Thoracic aorta (tissue), 2 donors: ENCODE measurements at places on chromosomes 2 and 18.

- no peaks in the 10 kb centered on the region for H3K4me1 ChIP-seq
- H3K27ac ChIP-seq = no peak overlapping the region
- DNase-seq = no peak
- no peak overlapping the region for H3K4me3 ChIP-seq
- no peaks in the 10 kb centered on the region for H3K27me3 ChIP-seq
These were observed 33.6 kb upstream of the ACAA2 start for GRCh38 chr18:49846718-49847470.

DNA sequence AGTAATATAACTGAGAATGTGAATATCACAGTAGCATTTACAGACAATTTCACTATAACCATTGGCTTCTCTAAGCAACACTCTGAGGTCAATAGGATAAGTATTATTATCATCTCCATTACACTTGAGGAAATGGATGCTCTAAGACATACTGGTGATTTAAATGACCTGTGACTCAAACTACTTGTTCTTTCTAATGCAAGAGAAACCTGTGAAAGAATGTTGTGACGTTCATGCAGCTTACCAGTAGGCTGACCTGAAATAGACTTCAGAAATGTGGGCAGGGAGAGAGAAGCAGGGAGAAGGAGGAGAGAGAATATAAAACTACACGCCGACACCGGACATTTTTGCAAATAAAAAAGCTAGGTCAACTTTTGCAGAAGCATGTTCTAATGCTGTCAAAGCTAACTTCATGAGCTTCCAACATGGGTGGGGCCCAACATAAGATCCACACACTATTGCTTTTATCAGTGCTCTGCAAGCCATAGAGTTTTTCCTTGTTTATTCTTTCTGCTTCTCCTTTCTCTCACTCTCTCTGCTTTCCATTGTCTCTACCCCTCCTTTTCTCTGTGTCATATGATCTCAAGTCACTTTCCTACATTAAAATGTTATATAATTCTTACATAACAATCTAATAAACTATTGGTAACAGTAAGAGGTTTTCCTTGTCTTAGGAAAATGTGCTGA is 217.6 kb upstream of the FN1 start:
- H3K27me3 ChIP-seq = no peaks in the 10 kb centered on the region
- H3K36me3 ChIP-seq = no peaks in the 10 kb centered on the region
- H3K27ac ChIP-seq = no peak overlapping the region
- no peak for DNase-seq

DNA sequence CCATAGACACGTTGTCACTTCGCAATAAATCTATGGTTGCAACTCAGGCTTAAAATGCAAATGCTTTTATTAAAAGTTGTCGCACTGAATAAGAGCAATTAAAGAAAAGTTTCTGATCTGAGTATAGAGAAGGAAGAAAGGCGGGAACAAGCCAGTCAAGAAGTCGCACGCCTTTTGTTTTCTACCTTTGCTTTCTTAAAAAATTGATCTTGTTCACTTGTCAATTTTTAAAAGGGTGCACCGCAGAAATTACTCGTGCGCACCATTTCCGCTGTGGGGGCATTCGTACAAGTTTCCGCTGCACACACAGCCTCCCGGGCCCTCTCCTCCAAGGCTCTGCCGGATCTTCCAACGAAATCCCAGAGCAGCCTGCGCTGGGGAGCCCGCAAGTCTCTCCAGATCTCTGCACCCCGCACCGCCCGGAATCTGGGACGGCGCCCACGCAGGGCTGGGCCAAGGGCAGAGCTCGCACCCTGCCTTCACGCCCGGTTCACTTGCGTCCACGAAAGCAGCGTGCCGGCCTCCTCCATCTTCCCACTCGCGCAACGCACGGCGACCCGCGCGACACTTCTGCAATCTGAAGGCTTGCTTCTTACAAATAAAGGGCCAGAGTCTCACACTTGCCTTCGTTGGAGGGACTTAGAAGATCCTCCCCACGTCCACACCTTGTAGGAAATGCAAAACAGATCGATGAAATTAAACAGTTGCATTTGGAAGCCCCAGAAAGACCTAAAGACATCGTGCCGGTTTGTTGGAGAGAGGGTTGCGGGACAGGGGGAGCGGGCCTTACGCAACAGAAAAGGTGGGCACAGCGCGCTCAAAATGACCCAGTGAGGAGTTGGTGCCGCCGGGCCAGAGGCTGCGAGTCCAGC is 2.6 kb upstream of the SALL3 start:
- no peak overlapping the region for H3K27ac ChIP-seq
- H3K4me3 ChIP-seq = no peak overlapping the region
- no peaks in the 10 kb centered on the region for H3K36me3 ChIP-seq
- no peak for DNase-seq

GRCh38 chr2:197615016-197615652 is 60.3 kb downstream of the RFTN2 start:
- H3K4me3 ChIP-seq = no peak overlapping the region
- H3K4me1 ChIP-seq = no peaks in the 10 kb centered on the region
- no peak for DNase-seq
- H3K27ac ChIP-seq = no peak overlapping the region

DNA sequence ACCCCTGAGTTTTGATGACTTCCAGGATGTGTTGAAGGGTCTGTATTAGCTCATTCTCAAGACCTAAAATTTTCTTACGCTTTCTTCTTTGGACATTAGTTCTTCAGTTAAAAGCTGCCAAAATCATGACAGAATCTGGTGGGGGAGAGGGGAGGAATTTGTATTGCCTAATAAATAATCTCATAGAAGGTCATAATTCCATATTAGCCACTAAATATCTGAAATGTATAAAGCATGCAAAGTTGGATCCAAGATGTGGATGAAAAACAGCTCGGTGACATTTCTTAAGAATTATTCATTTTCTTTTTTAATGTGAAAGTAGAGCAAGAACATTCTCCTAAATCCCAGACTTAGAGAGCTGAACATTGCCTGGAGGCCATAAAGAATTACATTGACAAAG is 120.1 kb downstream of the MMADHC start:
- no peaks in the 10 kb centered on the region for H3K36me3 ChIP-seq
- no peaks in the 10 kb centered on the region for H3K27me3 ChIP-seq
- no peak for DNase-seq
- no peak overlapping the region for H3K27ac ChIP-seq
- no peak overlapping the region for H3K4me3 ChIP-seq
- no peaks in the 10 kb centered on the region for H3K4me1 ChIP-seq

DNA sequence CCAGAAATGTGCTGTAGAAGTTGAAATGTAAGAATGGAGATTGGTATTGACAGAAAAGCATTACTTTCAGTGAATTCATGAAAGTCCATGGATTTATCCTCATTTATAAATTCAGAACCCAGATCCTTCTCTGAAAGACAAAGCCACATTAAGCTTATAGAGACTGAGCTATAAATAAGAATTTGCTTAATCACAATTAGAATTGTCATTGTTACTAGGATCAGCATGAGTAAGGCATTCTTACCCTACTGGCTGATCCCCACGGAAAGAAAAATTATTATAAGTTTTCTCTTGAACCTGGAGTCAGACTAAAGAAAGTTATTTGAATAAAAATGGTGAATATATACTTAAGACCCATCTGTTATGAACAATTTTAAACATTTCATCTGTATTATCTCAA is 199.2 kb upstream of the DTNA start:
- no peak overlapping the region for H3K27ac ChIP-seq
- no peaks in the 10 kb centered on the region for H3K36me3 ChIP-seq
- no peaks in the 10 kb centered on the region for H3K27me3 ChIP-seq
- no peaks in the 10 kb centered on the region for H3K4me1 ChIP-seq

DNA sequence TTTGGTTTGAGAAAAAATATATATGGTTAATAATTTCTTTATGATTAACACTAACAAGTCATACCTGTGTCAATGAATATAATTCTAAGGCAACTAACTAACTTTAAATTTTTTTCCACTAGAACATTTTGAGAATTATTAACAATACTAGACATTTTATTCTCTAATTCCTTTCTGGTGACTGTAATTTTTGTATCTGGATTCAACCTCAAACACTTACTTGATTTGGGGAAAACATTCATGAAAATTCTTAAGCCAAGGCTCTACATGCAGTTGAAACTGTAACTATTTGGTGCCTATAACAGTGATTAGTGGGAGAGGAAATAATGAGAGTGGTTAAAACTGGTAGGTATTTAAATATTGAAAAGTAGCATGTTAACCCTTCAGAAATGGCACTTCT is 546.5 kb upstream of the KLHL29 start:
- H3K4me1 ChIP-seq = no peaks in the 10 kb centered on the region
- DNase-seq = no peak
- no peak overlapping the region for H3K27ac ChIP-seq
- H3K27me3 ChIP-seq = no peaks in the 10 kb centered on the region

DNA sequence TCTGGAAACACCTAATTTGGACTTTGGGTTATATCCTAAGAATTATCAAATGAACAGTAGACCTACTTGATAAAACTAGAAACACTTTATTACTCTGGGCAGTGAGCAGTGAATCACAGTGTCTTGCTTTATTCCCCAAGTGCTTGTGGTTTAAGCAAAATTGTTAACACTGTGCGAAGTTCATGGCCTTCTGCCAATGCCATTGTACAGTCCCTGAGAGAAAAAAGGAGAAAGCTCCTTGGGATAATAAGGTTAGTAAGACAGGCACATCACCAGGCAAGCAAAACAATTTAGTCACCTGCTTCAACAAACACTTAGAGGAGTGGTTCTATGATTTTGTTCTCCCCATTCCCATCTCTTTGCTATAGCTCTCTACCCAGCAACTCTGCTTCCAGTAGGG is 39.8 kb downstream of the ADCYAP1 start:
- H3K27ac ChIP-seq = no peak overlapping the region
- no peaks in the 10 kb centered on the region for H3K4me1 ChIP-seq
- no peak for DNase-seq
- no peaks in the 10 kb centered on the region for H3K36me3 ChIP-seq
- H3K27me3 ChIP-seq = no peaks in the 10 kb centered on the region

DNA sequence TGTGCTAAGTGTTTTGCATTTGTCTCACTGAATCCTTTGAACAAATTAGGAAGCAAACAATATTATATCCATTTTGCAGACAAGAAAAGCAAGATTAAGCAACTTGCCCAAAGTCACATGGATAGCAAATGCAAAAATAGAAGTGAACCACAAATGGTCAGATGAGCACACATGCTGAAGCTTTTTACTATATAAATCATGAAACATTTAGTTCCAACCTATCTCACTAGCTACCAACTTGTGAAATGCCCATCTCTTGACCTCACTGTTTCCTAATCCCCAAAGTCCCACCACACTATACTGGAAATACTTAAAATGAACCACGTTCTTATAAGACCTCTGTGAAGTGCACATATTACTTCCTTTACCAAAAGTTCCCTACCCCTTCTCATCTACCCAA is 380.5 kb downstream of the ERBB4 start:
- no peaks in the 10 kb centered on the region for H3K27me3 ChIP-seq
- no peak overlapping the region for H3K27ac ChIP-seq
- no peak for DNase-seq

GRCh38 chr18:9433671-9434121 is 41.6 kb upstream of the RALBP1 start:
- H3K36me3 ChIP-seq = no peaks in the 10 kb centered on the region
- no peak for DNase-seq

DNA sequence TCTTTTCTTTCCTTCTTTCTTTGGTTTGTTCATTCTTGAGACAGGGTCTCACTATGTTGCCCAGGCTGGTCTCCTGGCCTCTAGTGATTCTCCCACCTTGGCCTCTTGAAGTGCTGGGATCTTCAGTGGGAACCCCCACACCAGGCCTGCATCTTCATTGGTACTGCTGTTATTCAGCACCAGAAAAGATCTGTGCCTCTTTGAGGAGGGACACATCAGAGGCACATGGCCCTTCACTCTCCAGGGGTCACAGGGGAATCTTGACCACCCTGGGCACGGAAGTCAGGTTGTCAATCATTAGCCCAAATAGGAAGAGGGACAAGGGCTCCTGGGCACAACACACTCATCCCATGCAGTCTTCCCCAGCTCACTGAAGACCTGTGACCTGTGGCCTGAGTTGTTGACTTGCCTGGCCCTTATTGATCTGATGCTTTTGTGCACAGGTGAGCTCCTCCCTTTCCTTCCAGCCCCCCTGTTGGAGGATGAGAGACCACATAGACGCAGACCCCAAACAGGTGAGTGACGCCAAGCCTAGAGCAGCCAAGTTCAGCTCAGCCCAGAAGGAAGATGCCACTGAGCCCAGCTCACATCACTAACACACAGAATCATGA is 33.0 kb upstream of the ODC1 start:
- no peak overlapping the region for H3K4me3 ChIP-seq
- no peaks in the 10 kb centered on the region for H3K4me1 ChIP-seq
- DNase-seq = no peak
- no peaks in the 10 kb centered on the region for H3K36me3 ChIP-seq

DNA sequence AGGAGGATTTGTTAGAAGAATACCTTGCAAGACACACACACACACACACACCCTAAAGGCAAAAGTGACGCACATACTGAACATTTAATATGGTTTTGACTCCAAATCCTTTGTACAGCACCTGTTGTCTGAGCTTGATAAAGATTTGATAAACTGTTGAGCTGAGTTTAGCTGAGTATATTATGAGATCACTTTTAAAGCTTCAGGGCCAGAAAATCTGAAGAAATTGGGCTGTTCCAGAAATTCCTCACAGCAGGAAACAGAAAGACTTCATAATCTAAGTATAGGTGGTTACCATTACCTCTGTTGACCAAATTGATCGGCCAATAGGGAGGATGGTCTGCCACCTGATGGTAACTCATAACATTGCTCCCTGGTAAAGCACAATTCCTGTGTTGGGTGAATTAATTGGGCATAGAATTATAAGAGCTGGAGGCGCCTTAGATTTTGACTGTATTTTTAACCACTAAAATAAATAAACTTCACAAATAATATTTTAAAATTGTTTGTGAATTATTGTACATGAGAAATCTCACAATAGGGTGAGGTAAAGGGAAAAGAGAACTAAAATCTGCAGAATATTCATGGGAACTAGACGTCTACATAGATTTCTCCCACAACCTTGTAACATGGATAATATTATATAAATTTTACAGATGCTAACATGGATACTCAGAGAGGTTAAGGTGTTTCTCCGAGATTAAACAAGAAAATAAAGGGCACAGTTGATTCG is 21.8 kb upstream of the RPIA start:
- H3K36me3 ChIP-seq = no peaks in the 10 kb centered on the region
- no peak overlapping the region for H3K4me3 ChIP-seq
- no peak overlapping the region for H3K27ac ChIP-seq

GRCh38 chr2:67399831-67400489 is 2.8 kb downstream of the ETAA1 start:
- no peak for DNase-seq
- peak overlapping the region; percentile 4 for H3K4me3 ChIP-seq
- no peaks in the 10 kb centered on the region for H3K27me3 ChIP-seq
- H3K27ac ChIP-seq = peak overlapping the region; percentile 4
- H3K36me3 ChIP-seq = no peaks in the 10 kb centered on the region
- peaks cover 40% of the 10 kb centered on the region for H3K4me1 ChIP-seq
